ENCODE measurements at places on chromosomes 11 and 22.
A peak's percentile ranks its signal among the peaks of the same experiment; 100 is the strongest.

GRCh38 chr11:115384236-115384635, 120.0 kb downstream of the CADM1 start:
- no peak for DNase-seq

DNA sequence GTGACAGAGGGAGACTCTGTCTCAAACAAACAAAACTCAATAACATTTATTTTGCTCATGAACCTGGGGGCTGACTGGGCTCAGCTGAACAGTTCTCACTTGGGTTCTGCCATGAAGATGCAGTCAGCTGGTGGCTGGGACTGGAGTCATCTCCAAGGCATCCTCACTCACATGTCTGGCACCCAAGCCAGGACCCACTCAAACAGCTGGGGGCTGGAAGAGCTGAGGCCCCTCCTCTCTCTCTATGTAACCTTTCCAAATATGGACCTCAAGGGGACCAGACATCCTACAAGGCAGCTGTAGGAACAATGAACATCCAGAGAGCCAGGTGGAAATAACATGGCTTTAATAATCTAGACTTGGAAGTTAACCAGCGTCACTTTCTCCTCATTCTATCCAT, 16.8 kb downstream of the HSPA8 start:
- no peak for DNase-seq

DNA sequence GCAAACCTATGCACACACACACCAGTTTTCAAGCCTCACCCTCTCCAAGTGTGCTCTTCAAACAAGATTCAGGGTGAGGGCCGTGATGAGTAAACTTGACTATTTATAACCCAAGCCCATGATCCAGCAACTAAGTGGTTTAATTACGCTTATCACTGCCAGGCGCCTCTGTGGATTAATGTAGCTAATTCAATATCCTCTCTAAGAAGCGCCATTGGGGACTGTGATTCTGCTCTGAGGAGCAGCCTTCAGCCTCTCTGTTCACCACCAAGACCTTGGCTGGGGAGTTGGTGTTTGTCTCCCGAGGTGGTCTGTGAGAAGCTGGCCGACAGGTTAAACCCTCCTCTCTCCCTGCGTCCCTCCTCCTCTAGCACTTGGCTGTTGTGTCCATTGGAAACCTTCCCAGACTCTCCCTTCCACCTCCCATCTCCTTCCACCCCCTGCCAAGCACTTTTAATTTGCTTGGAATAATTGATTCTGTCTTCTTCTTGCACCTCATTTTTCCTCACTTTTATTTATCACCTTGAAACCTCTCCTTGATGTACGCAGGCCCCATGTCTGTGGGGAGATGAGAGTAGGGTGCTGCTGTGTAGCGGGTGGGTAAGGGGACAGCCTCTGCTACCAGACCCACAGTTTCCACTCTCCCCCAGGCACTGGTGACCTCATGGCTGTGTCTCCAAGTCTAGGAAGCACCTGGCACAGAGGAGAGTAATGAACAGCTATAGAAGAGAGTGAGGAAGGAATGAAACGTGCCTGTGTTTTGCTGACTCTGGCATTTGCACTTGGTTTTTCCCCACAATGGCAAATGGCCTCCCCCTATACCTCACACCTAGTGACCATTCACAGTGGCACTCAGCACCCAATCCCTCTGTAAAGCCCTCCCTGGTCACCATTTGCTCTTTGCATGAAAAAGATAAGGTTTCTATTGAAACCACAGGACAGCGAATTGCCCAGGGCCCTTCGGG, 236.6 kb downstream of the GRIK4 start:
- DNase-seq = no peak

DNA sequence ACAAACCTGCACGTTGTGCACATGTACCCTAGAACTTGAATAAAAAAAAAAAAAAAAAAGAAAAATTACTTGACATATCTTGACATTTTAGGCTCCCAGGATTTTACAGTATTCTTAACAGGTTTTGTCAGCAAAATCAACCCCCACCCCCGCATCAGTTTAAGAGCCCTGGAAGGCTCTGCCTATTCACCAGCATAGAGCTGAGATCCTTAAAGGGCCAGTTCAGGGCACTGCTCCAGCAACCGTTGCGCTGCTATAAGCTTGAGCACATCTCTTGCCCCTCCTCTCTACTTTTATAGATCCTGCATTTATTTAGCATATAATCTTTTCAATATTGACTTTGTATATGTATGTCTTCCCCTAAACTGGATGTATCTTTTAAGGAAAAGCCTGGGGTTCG, 697 bp upstream of the PAFAH1B2 start:
- no peak for DNase-seq

DNA sequence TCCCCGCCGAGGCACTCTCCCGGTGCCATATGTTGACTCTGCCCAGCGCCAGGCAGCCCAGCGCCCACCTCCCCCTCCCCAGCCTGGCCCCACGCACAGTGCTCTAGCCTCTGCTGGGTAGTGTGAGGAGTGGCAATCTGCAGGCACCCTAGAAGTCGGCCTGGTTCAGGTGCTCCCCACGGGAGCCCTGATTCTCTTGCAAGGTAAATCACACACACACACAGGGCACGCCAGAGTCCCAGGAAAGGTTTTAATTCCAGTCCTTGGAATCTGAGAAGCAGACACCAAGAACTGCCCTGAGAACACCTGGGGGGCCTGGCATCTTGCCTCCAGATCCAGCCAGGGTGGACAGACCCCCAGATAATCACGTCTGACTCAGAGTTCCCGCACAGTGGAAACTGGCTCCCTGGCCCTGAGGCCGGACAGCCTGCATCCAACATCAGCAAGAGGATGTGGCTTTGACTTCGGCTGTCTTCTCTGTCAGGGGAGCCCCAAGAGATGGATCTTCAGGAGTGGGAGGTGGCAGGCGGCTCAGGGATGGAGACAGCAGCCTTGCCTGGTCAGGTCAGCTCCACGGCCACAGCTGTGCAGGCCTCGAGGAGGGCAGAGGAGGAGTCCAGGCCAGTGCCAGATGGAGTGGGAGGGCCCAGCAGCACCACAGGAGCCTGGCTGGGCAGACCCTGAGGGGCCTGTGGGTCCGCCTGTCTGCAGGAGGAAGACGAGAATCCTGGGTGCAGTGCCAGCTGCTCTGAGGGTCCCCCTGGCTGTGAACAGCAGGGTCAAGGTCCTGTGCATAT, 1.1 kb upstream of the RIN1 start:
- no peak for DNase-seq

- DNase-seq = no peak
Measured at GRCh38 chr22:25183949-25184619, 15.6 kb upstream of the CRYBB3 start.

DNA sequence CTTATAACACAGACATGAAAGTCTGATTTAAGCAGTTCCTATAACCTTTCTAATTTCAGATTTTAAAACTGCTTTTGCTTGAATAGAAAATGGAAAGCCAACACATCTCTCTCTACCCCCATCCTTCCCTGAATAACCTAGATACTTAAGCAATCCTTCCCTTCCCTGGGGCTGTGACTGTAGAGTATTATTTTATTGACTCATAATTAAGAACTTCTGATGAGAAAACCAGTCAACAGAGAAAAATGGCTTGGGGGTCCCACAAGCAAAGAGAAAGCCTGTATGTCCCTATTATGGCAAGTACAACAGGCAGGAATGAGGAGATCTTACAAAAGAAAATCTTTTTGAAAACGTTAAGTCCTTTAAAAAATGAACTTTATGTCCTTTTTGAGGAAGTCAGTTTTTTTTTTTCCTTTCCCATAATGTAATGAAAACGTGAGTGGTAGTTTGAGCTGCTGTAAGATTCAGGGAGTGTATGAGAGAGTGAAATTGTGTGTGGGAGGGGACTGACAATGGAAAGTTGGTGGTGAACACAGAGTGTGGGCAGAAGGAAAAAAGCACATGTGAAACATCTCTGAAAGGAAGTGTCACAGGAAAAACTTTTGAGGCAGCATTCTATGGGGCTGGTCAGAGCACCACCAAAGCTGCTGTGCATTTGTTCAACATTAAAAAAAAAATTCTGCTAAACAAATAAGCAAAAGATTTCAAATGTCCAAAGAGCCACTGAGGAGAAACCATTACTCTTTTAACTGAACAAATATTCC, 154.6 kb downstream of the MAML2 start:
- DNase-seq = peak; percentile 51

GRCh38 chr22:34986523-34986922, 79.4 kb upstream of the ISX start:
- DNase-seq = no peak

DNA sequence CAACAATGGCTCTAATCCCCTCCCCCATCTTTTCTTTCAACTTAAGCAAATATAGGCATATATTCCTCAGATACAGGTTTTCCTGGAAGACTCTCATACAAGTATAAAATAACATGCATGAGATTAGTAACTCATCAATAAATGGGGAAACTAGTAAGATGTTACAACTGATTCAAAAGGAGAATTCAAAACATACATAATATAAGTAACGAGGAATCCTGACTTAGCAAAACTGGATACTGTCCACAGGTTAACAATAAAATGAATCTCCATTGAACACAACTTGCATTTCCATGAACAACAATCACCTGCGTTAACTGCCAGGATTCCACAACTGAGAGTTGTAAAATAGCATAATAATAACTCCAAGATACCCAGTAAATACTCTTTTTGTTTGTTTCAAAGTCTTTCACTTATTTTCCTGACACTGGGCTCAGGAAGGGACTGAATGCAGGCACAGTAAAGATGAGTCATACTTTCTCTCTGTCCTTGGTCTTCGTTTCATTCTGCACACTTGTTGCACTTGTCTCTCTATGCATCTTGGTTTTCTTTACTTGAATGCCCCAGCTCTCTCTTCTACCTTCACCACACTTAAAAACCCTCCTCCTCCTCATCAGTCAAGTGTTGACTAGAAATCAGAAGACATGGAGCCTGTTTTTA, 8.1 kb downstream of the APIP start:
- DNase-seq = no peak

DNA sequence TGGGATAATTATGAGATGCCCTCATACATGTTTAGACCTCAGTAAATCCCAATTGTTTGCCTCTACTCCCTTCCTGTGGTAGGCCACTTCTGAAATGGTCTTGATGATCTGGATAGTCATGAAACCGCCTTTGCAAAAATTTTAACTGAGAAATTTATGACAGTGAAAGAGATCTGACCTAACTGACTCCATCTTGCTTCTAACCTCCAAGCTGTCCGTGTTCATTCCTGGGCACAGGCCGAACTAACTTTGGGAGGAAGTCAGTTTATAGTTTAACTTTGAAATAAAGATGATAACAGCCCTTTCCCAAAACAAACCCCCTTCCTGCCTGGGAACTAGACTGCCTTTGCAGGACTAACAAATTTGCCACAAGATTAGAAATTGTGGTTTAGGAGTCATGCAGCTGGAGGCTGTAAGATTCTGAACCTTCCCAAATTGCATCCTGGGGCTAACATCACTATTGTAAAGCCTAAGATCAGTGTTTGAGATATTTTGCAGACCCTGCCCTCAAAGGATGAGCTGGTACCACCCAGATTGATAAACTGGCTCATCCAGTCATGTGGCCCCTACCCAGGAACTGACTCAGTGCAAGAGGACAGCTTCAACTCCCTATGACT, 19.9 kb upstream of the CTR9 start:
- no peak for DNase-seq

DNA sequence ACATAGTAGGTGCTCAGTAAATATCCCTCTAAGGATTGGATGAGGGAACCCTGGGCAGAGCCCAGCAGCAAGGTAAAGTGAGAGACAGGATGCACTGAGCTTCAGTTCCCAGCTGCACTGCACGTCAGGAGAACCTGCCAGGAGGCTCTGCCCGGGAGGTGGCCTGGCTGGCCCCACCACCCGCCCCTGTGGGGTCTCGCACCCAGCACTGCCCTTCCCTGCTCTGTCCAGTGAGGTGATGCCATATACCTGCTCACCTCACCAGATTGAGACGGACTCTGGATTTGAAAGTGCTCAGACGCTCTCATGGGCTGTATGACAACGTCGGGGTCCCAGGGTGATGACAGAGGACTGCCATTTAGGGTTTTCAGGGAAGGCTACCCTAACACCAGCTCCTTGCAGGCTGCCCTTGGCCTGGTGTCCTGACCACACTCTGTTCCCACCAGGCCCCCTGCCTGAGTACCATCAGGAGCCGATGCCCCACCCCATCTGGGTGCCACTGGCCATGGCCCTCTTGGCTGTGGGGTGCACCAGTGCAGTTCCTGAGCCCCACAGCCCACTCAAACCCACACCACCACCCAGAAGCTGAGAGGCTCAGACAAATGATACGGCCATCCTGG, 61.7 kb upstream of the FGF3 start:
- no peak for DNase-seq

GRCh38 chr22:37241351-37242142, 2.5 kb downstream of the RAC2 start:
- DNase-seq = no peak

GRCh38 chr11:6604081-6604626, 580 bp downstream of the ILK start:
- peak; percentile 50 for DNase-seq

DNA sequence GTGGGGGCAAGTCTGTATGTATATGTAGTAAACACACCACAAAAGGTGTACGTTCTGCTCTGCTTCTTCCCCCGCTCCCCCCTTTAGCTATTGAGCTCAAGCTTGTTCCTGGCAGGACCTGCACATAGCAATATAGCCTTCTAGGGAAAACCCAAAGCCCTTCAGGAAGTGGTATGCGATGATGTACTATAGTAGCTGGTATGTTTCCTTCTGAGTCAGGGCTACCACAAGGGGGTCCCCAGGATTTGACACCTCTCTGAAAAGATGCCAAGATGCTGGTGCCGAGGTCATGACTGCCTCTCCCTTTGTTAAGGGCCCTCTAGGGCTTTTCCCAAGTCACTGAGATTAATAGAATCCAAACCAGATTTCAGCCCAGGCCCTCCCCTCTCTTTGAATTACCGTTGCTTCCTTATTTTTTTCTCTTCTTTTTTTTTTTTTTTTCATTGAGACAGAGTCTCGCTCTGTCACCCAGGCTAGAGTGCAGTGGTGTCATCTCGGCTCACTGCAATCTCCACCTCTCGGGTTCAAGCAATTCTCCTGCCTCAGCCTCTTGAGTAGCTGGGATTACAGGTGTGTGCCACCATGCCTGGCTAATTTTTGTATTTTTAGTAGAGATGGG, 268.4 kb downstream of the ETS1 start:
- no peak for DNase-seq

DNA sequence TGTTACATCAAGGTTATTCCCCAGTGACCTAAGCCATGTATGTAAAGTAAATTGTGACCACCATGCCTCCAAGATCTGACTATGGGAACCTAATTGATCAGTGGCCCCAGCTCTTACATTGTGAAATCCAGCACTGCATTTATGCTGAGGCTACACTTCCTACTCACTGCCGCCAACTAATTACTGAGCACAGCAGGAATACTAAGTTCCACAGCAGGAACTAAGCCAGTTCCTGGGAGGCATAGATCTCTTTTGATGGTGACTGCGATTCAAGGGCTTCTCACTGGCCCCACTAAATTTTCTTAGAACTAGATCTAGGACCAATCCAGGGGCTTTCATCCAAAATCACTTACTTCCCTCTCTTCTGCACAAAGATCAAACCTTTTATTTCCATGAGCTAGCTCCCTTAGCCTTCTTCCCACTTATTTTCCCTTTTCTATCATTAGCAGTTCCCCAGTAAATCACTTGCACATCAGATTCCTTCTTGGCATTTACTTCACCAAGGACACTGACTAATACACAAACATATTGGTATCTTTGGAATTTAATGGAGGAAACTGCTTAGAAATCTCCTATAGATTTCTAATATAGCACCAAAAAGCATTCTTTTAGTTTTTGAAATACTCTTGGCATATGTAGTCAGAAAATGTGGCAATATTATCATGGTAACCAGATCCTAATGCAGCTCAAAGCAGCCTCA, 46.0 kb downstream of the CNTN5 start:
- DNase-seq = no peak

- DNase-seq = no peak
Measured at GRCh38 chr22:33650244-33650643, 270.0 kb downstream of the LARGE1 start.

GRCh38 chr22:43502306-43502874, 90.6 kb downstream of the MPPED1 start:
- no peak for DNase-seq

- DNase-seq = peak; percentile 75
Measured at GRCh38 chr11:69320756-69321741, 27.1 kb downstream of the MYEOV start.

All from HS-27A (cell line).